ENCODE measurements at places on chromosomes 4 and X.

DNA sequence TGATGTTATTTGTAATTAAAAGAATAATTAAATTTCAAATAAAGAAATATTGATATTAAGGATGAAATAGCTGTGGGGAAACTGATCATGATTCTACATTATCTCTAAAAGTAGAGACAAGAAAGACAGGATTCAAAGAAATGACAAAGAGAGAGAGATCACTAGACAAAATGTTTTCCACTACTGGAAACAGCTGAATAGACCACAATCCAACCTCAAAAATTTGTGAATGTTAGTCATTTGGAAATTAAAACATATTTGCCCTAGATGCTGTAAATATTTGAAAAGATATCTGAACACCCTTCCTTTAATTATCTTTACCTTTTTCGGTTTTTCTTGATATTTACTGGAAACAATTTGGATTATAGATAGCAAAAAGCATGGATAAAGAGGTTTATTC, 414.9 kb downstream of the CENPC start:
- no peak for DNase-seq

GRCh38 chr4:187124331-187124730, 400.7 kb upstream of the FAT1 start:
- DNase-seq: no peak

DNA sequence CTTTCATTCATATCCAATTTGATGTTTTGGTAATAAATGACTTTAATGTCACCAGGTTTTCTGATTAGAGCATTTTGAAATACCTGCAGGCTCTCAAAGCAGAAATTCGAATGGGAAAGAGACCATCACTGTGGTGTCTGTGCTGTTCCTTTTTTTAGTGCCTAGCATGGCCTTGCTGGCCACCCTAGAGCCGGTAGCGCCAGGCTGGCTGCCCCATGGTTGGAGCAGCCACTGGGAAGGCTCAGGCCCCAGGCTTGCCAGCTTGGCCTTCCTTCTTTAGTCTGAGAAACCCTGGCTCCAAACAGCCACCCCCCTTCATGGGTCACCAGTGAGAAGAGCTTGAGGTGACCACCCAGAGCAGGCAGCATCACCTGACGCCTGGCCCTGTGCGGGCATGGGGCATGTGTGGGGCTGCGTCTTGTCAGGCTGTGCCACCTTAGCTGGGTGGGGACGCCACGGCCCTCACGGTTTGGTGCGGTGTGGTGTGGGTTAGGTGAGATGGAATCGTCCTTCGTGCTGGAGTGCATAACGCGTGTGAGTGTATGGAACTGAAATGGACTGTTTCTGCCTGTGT, 30.0 kb downstream of the TRMT44 start:
- DNase-seq: no peak

DNA sequence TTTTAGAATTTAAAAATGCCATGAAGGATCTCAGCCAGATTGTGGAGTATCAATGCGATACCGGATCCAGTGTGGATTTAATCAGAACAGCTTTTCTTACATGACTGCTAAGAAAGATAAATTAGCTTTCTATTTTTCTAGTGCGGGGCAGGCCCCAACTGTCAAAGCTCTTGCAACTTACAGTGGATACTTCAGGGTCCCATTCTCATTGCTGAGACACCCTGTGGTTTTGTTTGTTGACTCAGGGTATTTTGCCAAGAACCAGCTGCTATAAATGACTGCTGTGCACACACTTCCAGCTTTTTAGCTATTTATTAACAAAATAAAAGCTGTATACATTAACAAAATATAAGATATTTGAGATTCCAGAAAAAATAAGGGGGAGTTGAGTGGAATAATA, 166.4 kb downstream of the DCLK2 start:
- DNase-seq: peak; percentile 28

- DNase-seq: no peak
Measured at GRCh38 chr4:114273238-114273637, 293.8 kb upstream of the ARSJ start.

- DNase-seq: no peak
Measured at GRCh38 chr4:152476796-152477195, 59.1 kb downstream of the FBXW7 start.
